RKO (cell line): ENCODE measurements at places on chromosomes 4 and X.

DNA sequence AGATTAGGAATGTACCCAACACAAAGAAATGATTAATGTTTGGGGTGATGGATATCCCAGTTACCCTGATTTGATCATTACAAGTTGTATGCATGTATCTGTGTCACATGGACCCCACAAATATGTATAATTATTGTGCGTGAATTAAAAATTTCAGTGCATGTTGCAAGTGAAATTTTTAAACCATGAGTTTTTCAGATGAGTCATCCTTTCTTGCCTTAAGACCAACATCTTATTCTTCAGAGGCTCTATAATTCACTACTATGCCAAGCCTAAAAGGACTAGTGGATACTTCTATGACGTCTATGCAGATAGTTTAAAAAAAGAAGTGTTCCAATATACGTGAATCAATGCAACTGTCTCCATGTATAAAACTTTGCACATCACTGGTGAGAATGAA, 113.0 kb upstream of the SH3RF1 start:
- peak; percentile 73 for DNase-seq

DNA sequence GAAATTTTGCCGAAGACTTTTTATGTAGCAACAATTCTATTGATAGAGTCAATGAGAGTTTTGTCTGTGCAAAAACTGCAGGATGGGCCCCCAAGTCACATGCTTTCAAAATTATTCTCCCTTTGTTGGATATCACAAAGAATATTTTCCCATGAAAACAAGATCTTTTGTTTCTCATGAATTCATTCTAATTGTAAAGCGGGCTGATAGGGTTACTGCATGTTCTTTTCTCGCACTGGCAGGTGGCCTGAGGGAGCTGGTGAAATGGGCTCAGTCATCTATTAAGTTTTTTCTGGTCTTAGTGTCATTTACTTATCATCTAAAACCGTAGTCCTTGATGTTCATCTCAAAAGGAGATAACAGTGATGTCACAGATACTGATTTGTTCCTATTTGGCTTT, 44.2 kb downstream of the MID1IP1 start:
- no peak for DNase-seq

DNA sequence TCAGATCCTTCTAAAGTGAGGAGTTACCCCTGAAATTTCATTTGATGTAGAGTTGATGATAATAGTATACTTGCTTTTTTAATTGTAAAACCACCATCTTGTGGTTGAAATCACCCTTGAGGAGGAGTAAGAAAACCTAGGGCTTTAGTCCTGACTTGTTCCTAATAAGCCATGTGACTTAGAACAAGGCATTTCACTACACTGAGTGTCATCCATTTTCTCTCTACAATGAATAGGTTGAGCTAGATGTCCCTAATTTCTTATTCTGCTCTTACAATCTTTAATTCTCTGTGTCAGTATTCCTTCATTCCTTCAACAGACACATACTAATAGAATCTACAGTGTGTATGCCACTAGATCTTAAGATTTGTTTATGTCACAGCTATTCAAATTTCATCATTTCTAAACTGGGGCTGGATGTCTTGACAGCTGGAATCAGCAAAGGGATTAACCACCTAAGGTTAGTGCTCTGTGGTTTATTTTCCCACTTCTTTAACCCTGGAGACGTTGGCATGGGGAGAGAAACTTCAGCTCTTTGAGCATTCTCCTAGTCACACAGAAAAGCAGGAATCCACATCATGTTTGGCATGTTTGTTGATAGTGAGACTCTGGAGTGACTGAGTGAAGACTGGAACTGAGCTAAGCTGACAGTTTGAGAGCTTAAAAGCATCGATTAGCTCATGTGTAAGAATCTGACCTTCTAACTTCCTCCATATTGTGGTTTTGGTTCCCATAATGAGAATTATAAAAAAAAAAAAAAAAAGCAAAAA, 246.3 kb downstream of the NDST4 start:
- no peak for DNase-seq

DNA sequence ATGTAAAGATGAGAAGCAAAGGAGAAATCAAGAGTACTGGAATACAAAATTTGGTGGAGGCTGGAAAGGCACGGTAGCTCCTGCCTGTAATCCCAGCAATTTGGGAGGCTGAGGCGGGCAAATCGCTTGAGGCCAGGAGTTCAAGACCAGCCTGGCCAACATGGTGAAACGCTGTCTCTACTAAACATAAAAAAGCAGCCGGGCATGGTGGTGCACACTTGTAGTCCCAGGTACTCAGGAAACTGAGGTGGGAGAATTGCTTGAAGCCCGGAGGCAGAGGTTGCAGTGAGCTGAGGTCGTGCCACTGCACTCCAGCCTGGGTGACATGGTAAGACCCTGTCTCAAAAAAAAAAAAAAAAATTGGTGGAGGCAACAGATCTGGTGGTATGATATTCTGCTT, 1086.0 kb downstream of the NLGN4X start:
- DNase-seq = no peak
